Effector memory CD4-positive, alpha-beta T cell (primary cell): ENCODE measurements at places on chromosomes 5 and 9.

- DNase-seq: no peak
These were observed 47.4 kb upstream of the TBC1D9B start for GRCh38 chr5:179955062-179955461.

DNA sequence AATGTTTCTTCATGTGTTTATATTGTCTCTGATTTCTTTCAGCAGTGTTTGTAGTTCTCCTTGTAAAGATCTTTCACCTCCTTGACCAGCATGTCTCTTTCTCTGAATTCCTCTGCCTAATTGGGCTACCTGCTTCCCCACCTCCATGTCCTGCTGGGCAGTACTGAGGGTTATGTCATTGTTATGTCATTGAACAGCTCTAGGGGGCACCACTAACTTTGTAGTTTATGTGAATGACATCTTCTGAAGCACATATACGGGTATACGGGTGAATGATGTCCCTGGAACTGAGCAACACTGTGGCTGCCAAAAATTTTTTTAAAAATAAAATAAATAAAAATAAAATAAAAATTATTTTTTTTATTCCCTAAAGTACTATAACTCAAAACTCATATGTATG lies 16.9 kb upstream of the SNCAIP start:
- no peak for DNase-seq

DNA sequence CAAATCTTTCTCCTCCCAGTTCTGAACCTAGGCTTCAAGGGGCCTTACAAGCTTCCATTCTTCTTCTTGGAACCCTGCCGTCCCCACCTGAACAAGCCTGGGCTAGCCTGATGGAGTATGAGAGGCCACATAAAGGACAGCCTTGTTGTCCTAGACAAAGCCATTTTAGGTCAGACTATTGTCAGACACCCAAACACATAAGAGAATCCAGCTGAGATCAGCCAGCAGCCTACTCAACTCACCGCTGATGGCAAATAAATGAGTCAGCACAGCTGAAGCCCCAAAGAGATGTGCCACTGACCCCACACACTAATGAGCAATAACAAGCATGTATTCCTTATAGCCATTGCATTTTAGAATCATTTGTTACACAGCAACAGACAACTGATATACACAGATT lies 33.8 kb downstream of the SVEP1 start:
- DNase-seq: no peak

DNA sequence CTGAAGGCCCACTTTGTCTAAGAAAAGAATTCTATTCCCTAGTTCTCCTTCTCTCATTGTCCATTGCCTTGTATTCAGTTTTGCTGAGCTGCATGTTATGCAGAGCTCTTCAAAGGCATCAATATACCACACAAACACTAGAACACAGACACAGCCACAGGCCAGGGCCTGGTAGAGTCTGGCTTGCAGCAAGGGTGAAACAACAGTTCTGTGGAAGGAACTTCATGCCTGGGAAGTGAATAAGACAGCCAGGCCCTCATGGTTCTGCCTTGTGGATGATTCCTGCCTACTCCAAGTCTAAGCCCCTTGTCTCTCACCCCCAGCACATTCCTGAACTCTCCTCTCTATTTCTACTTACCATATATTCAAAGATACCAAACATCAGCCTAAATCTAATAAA lies 30.8 kb downstream of the KLHL3 start:
- no peak for DNase-seq
